ENCODE measurements at places on chromosomes 2 and 18.

DNA sequence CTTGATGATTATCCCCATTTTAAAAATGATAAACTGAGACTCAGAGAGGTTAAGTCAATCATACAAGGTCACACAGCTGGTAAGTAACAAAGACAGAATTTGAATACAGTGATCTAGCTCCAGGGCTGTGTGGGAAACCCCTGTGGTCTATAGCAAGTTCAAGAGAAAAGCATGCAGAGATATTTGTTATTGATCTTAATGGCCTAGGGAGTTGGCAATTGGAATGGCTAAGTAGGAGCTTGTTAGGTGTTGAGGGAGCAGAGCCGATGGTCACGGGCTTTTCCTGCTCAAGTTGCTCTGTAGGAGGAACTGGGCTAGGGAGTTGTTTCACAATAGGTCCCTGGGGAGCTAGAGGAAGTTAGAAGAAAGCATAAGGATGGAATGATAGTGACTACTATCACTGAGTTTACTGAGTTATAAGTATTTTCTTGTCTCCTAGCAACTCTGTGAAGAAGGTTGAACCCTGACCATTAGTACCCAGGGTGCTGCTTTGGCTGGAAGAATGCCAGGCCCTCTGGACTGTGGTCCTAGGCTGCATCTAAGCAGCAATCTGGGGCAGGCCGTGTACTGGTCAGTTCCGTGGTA is 30.0 kb downstream of the RNF125 start:
- peak; percentile 33 for DNase-seq

GRCh38 chr2:128727404-128727803 is 408.7 kb upstream of the HS6ST1 start:
- no peak for DNase-seq

DNA sequence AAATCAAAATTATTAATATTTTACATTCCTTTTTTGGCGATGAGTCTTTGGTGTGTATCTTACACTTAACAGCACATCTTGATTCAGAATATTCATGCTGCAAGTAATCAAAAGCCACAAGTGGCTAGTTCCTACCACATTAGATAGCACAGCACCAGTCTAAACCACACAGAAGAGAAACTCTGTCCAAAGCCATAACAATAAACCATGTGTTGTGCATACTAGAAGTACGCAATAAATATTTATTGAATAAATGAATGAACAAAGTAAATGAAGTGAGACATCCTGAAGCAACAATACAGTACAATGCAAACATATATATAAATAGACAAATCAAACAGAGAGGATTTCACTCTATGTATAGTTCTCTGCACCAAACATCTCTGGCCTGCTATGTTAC is 287.3 kb downstream of the EXOC6B start:
- DNase-seq: no peak

DNA sequence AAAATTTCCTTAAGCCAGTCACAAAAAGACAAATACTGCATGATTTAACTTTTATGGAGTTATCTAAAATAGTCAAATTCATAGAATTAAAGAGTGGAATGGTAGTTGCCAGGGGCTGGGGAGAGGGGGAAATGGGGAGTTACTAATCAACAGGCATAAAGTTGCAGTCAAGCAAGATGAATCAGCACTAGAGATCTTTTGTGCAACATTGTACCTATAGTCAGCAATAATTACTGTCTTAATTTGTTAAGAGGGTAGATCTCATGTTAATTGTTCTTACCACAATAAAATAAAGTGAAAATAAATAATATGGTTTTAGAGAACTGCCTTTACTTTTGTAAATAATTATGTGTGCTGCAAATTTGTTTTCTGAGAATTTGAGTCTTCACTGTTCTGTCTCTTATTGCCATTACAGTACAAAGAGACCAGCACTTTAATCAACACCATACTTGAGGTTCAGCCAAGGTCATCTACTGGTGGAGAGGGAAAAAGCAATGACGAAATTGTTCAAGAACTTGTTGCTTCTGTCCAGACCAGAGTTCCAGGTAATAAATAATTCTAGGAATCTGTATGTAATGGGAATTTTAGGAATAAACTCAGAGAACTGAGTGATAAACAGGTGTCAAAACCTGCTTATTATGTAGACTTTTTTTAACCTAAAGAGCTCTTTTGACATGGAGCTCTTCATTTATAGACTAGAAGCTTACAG is 75.5 kb downstream of the TRABD2A start:
- DNase-seq: no peak

DNA sequence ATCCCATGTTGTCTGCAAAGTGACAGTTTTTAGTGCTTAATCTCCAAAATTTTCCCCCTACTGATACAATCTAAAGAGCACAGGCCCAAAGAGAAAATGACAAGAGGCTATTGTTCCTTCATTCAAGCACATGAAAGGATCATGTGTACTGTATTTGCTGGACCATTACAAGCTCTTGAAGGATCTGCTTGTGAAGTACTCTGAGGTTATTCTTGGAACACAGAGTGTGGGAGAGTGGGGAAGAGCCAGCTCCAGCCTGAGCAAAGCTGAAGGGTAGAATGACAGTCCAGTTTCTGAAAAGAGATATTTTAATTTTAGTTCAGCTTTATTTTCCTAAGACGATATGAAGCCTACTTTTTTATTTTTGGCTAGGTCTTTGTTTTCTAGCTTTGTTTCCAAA is 112.2 kb downstream of the GALNT3 start:
- peak; percentile 58 for DNase-seq

DNA sequence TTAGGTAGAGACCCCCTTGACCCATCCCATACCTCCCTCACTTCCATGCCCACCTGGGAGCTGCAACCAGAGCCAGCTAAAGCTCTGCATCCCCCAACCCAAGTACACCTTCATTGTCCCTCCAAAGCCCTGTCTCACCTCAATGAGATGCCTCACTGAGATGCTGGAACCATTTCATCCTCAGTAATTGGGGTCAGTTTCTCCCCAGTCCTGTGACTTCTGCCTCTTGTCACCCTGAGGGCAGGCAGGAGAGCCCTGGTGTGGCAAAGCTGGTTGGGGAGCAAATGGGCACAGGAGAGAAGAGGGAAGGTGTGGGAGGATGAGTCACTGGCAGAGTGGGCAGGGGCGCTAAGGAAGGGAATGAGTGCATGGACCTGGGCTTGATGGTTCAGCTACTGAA is 27.9 kb upstream of the NT5DC4 start:
- no peak for DNase-seq

GRCh38 chr2:28717339-28717758 is 34.3 kb upstream of the PPP1CB start:
- no peak for DNase-seq

DNA sequence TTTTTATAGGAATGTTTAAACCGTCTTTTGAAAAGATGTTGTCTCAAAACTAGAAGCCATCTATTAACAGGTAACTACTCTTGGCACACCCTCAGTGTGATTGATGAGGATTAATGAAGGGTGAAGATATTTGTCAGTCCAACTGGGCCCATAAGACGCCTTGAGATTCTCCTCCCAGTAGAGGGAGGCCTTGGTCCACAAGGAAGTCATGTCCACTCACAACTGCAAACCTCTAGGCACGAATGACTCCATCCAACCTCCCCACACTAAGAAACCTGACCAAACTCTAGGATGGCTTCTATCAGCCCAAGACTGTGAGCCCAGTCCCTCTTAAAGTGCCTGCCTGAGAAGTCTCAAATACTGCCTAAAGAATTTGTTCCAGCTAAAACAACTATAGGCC is 19.2 kb upstream of the GRP start:
- DNase-seq: no peak

DNA sequence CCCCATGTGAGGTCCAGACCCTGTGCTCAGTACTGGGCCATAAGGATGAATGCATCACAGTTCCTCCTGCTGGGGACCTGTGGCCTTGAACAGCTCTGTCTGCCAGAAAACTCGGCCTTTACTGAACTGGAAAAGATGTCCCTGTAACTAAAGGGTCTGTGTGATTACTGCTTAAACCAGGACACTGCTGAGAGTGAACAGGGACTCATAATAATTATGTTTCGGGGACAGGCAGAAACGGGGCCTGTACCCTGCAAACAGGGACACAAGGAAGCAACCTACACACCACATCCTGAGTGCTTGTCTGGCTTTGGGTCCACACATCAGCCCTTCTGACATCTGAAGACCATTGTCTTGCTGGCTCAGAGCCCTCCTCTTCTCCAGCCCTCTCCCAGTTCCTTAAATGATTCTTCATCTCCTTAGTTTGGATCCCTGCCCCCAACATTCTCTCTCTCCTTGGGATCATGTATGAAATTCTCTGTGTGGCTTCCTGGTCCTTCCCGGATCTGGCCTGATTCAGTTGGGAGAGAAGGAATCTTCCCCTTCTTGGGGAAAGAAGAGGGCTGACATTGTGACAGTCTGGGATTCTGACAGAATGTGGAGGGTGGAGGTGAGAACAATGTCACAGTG is 248.0 kb downstream of the MYCN start:
- no peak for DNase-seq

DNA sequence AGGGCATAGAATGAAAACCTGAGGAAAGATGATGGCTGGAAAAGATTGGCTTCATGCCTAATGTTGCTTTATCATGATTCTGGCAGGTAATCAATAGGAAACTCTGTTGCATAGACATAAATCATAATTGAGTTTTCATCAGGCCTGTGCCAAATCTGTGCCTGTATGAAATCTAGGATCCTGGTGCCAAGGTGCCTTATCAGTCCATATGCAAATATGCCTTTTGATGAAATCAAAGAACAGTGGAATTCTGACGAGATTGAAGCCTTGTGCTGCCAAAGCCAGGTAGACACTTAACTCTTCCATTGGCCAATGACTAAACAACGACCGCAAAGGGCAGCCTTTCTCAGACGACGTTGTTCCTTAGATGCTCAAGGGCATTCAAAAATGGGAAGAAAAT is 170.0 kb upstream of the CRIM1 start:
- DNase-seq: no peak

DNA sequence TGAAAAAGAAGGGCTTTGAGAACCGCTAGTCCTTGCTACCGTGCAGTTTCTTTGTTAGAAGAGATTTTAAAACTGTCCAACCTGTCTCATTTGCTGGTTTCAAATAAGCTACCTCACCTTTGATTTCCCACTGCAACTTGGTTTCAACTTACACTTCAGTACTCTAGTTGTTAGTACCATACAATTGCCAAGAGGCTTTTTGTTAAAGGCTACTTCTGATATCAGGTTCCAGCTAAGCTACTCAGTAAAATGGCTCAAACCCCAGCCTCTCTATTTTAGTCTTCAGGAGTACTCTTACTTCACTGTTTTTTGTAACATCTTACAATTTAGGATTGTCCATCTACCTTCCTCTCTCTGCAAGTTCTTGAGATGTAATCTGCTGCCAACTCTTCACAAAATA is 91.6 kb downstream of the INO80D start:
- DNase-seq: no peak

DNA sequence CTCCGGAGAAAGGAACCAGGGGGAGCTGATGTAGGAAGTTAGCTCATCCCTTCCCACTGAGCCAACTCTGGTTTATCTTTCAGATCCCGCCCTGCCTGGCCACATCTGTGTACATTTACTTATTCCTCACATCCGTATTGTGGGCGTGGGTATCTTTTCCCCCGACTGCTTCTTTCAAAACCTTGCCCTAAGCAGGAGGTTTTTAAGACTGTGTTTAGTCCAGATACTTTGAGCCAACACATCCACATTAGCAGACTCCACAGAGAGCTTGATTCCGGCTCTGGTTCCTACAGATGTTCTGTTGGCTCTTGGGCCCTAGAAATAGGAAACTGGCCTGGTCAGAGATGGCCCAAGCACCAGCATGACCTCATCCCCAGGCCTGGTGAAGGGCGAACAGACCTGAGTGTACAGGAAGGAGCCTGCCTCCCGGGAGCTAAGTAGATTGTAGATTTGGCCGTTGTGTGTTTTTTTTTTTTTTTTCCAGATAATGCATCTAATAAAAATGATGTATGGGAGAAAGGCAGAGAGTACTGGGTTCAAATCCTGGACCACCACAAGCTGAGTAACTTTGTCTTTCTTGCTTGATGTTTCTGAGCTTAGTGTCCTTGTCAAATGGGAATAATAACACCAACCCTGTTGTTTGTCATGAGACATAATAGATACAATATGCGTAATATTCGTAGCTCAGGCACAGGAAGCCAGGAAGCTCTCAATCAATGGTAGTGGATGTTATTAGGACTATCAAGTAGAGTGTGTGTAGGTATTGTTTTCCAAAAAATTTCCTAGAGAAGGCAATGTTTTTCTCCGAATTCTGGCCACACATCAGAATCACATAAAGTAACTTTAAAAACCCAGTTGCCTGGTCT is 92.3 kb downstream of the PRKCE start:
- DNase-seq: no peak

GRCh38 chr2:128498589-128498988 is 179.9 kb upstream of the HS6ST1 start:
- no peak for DNase-seq

- DNase-seq: no peak
These were observed 31.1 kb downstream of the EFR3B start for GRCh38 chr2:25073025-25073424.

DNA sequence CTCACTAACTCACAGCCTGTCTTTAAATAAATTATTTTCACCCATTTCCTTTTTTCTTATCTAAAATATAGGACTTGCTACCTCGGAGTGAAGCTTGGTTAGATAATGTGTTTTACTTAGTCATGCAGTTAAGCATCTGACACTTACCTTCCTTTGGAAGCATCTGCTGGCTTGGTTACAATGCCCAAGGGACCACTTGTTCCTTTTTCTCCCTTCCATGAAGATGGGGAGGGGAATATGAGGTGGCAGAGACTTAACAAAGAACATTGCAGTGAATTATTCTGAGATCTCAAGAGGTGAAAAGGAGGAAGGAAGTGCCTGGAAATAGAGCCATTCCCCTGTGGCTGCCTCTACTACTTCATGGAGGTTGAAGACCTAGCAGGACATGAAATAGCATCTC is 145.4 kb upstream of the FOSL2 start:
- DNase-seq: no peak

- no peak for DNase-seq
These were observed 169.7 kb downstream of the TWIST2 start for GRCh38 chr2:239017491-239018098.

GRCh38 chr2:100011272-100011731 is 131.1 kb downstream of the AFF3 start:
- DNase-seq: no peak

DNA sequence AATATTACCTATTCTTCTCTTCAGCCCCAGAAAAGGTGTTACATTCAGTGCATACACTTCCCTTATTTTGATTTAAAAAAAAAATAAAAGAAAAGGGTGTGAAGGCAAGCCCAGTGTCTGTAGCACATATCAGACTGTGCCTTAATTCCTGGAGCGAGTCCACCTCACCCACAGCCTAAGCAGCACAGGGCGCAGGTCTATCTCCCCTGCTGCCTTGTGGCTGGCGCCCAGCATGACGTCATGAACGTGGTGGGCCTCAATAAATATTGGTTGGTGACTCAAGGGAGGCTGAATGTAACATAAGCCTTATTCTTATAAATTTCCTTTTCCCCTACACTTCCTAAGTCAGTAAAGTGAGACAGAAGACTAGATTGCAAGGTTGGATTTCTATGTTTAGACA is 26.4 kb downstream of the ST3GAL5 start:
- no peak for DNase-seq

GRCh38 chr18:43664487-43665008 is 387.3 kb upstream of the SYT4 start:
- no peak for DNase-seq

GRCh38 chr2:98393354-98393753 is 47.1 kb downstream of the CNGA3 start:
- no peak for DNase-seq
